Hypothalamus (tissue), 51 donors: ENCODE measurements at places on chromosomes 2 and 18.

GRCh38 chr2:203790134-203790852, 77.3 kb upstream of the CTLA4 start:
- no peak for DNase-seq

DNA sequence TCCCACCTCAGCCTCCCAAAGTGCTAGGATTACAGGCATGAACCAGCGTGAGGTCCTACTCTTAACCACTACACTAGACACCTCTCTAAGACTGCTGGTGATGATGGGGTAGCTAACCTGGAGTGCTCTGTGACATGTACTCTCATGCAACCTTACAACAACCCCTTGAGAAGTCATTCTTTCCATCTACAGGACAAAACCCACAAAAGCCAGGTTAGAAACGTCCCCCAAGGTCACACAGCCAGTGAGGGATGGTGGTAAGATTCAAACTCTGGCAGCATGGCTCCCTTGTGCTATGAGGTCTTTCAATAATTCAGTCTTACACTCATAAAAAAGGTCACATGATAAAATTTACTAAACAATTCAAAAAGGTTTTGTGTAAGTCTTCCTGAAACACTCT, 94.8 kb upstream of the SERTAD2 start:
- no peak for DNase-seq

DNA sequence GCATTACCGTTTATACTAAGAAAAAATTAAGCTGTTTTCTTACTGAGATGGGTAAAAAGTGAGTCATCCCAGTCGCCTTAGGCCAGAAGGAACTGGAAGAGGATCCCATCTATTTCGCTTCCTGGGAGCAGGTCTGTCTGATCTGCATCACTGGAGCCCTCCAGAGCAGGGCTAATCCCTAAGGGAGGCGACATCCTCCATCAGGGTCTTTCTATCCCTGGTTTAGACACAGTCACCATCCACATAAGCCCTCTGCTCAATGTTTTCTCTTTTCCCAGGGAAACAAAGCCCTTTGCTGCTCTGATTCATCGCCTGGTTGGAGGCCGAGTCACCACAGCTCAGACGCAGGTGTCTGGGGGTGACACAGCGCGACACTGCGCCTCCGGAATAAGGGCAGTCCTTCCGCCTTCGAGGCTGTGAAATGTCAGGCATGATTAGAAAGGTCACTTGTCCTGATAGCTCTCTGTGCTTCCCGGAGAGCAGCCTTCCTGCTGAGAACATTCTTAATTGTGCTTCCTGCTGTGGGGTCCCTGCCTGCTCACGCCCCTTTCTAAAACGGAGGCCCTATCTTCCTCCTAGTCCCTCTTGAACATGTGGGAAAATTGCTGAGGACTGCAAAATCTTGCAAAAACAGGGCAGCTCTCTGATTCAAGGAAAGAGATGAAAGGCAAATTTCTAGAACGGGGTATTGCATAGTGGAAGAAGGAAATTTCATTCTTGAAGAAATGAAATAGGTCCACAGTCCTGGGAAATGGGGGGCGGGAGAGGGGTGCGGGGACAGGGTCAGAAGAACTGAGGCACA, 56.3 kb downstream of the MARCHF4 start:
- no peak for DNase-seq

- no peak for DNase-seq
These were observed 423.7 kb downstream of the TXNL1 start for GRCh38 chr18:56214706-56215105.

DNA sequence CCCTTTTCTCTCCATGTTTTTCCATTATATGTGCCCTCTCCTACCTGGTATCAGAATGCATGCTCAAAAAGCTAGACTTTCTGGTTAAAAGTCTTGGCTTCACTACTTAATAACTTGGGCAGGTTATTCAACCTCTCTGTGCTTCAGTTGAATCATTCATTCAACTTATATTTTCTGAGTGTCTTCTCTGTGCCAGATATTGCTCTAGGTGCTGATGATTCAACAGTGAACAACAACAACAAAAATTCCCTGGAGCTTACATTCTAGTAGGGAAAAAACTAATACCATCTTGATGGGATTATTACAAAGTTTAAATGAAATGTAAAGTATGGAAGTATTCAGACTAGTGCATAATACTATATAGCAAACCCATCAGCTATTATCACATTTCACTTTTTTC, 55.2 kb downstream of the SOS1 start:
- no peak for DNase-seq

DNA sequence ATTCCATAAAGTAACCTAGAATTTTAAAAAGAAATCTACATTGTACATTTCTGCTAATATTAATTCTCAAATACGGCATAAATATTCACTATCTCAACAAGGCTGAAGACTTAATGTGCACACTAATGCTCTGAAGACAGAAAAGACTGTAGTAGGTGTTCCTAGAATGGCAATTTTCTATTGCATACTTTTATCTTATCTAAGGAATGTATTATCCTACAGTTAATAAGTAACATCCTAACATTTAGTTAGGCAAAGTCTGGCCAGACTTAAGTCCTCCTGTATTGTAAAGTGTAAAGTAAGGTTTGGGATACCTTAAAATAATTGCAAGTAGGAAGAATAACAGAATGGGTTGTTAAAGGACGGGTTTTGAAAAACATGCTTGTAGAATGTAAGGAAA, 42.2 kb downstream of the CHST9 start:
- DNase-seq = no peak

- no peak for DNase-seq
These were observed 1.2 kb downstream of the GATA6 start for GRCh38 chr18:22170421-22171257.

DNA sequence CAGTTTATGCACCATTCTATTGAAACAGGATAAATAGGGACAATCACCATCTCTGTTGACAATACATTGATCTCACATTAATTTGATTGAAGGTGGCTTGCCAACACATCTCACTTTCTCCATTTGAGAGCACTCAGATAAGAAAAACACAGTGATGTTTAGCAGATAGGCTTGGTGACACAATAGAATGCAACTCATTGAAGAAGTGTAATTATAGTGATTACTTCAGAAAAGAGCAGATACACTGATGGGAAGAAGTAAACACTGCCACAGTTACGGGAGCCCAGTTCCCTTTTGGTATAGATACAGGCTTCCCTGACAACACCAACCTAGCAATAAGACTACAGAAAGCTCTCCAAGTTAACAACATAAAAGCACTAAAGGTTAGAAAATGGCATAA, 89.1 kb downstream of the FIGN start:
- DNase-seq = no peak

DNA sequence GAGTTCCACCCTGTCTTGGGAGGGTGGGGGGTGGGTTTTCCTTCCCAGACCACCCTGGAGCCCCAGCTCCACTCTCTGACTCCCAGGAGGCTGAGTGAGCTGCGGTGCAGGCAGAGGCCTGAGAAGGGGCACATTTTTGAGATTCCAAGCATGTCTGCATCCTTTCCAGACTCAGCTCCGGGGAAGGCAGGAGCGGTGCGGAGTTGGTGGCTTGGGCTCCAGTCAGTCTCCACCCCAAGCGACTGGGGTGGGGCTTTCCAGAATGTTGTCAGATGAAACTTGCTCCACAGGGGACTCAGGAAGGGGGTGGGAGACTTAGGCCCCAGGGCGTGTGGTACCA, 44.2 kb upstream of the HS6ST1 start:
- DNase-seq = no peak

DNA sequence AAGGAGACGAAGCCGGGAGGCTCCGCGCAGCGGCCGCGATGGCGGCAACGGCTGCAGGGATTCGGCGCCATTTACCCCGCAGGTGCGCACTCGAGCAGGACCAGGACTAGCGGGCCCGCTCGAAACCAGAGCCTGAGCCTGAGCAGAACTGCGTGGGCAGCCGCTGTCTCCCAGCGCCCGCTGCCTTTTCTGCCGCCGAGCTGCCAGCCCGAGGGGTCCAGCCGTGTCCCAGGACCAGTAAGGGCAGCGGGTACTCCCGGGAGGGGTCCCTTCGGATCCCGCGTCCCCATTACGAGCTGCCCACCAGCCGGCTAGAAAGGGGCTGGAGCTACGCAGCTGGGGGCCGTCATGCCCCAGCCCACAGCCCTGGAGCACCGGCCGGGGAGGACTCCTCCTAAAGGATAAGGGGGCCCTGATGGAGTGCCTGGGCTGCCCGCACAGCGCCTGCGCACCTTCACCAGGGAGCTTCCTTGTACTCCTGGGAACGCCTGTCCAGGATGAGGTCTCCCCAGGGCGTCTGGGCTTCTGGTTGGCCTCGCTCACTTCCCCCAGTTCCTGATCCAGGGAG, 9.9 kb downstream of the ALPP start:
- DNase-seq = no peak

- DNase-seq = no peak
These were observed 2.6 kb downstream of the RAD51AP2 start for GRCh38 chr2:17515652-17516051.

DNA sequence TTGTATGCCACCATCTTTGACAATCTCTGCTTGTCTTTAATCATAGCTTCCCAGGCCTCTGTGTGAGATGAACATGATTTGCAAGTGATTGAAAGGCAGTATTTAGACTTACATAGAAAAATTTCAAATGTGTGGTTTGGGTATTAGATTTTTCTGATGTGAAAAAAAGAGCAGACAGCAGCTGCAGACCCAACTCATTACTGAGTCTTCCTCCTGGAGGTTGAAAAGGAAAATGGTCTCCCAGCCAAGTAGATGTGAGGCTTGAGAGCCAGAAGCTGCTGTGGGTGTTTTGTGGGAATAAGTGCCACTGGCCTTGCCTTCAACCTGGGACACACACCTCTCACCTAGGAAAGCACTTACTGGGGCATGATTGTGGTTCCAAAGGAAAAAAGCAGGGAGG, 92.5 kb downstream of the KCTD18 start:
- no peak for DNase-seq

DNA sequence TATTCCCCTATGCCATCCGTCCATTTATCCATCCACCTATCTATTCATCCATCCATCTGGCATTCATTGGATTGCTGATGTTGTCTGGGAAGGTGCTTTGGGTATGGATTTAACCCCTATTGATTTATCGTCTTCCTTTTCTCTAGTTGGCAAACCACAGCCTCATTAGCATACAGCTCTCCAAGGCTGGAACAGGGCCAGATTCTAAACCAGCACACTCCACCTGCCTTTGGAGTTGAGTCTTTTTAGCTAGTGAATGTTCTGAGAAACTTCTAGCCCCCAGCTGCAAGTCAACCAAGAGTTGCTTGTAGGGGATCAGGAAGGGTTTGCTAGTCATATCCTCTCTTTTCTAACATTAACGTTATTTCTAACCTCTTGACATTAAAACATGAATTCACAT, 90.7 kb downstream of the NRP2 start:
- DNase-seq = no peak

- DNase-seq = no peak
These were observed 148.0 kb upstream of the ALPP start for GRCh38 chr2:232230560-232230959.

GRCh38 chr2:132652474-132652873, 17.5 kb downstream of the LYPD1 start:
- no peak for DNase-seq

DNA sequence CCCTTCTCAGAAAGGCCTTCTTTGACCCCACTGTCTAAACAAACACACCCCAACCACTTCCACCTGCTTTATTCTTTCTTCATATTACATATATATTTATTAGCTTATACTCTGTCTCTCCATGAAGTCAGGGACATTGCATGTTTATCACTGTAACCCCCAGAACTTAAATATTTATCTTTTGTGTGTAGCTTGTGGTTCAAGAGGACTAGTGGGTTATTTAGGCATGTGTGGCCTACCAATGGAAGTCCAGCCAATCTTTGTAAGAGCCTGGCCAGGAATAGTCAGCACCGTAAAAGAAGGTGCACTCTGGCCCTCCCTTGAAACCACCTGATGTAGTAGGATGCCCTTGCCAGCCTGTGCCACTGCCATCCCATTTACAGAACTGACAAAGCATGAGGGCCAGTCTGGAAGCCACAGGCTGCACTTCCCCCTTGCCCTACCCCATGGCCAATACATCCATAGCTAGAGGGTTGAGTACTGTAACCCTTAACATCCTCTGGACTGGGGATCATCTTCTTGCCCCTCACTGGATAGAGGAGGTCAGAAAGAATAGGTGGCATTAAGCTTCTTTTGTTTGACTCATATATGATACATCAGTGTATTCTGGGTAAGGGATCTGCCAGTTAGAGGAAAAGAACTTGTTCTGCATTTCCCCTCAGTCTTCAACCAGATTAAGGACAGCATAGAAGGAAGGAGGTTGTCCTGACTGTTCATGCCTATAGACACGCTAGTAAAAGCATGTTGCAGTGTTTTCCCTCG, 4.9 kb downstream of the NEMP2 start:
- no peak for DNase-seq

DNA sequence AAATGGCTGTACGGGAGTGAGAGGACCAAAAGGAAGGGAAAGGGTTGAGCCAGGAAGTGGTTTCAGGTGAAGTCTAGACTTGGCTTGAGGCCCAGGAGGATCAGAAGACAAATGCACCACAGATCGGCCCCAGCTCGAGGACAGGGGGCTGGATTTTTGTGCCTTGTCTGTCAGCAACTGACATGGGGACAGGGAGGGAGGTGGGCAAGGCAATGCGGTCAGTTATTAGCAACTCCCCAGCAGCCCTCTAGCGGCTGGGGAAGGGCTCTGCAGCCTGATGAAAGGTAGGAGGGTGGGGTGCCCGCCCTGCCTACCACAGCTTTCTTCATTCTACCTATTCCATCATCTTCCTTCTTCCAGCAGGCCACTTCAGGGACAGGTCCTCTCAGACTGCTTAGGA, 50.0 kb downstream of the CPO start:
- DNase-seq = no peak

DNA sequence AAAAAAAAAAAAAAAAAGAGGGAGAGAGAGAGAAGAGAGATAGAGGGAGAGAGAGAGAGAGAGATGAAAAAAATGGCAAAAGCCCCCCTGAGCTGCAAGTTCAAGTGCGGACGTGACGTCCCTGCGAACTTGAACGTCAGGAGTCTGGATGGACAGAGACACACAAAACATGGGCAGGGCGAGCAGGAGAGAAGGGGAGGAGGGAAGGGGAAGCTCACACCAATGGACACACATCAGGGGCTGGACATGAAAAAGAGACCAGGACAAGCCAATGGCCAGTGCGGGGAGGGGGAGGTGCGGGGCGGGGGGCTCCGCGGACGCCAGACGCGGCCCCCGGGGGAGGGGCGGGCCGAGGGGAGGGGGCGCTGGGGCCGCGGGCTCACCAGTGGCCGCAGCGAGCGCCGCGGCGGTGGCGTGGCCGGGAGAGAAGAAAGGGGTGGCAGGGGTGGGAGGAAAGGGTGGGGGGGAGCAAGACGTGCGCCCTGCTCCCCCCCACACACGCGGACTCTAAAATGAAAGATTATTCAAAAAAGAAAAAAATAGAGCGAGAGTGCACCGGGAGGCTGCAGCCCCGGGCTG, at the start of gene BCL11A:
TSS of gene BCL11A (minus strand) at position 160 of the 579 bp plus-strand sequence. CDS start 384 bp downstream, outside the sequence.
- peak; percentile 10 for DNase-seq

GRCh38 chr18:79197531-79197930, 128.3 kb downstream of the ATP9B start:
- DNase-seq = no peak
